ENCODE measurements at places on chromosomes 16 and 17. TPM values are rescaled to one million over a fixed set of nuclear protein-coding genes. Genes with fewer than 3 reads are reported as not detected.

DNA sequence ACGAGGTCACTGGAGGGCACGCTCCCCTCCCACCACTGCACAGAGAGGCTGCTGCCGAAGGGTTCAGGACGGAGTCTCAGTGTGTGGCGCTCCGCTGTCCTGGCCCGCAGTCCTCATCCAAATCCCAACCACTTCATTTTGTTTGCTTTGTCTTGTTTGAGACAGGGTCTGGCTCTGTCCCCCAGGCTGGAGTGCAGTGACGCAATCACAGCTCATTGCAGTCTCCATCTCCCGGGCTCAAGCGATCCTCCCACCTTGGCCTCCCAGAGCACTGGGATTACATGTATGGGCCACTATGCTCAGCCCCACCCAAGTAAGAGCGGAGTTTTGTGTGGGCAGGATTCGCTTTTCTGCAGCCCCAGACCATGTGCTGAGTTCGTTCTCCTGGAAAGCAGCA is 12.7 kb downstream of the UNKL start:
- no peak for DNase-seq
- H3K27me3 ChIP-seq: peaks cover 8% of the 10 kb centered on the region
- no peaks in the 10 kb centered on the region for H3K4me1 ChIP-seq
- no peak overlapping the region for H3K4me3 ChIP-seq

Gene KRTAP9-4
- total RNA-seq: not detected

DNA sequence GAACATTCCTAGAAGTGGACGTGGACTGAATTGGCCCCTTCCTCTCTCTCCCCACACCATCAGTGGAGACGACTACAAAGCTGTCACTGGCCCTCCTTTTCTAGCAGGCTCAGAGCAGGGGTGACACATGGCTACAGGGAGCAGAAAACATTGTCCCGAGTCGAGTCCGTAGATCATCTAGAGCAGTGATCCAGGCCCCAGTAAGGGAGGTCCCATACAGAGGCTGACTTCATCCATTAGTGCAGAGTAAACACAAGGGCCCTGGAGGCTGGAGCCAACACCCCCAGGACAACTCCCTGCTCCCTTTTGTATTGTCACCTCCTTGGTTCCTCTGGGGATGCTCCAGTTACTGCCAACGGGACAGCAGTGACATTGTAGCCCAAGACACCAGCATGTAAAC is 130.7 kb downstream of the CMIP start:
- no peak for DNase-seq
- peaks cover 10% of the 10 kb centered on the region for H3K27me3 ChIP-seq
- H3K4me3 ChIP-seq: no peak overlapping the region
- no peak overlapping the region for H3K27ac ChIP-seq

- H3K27ac ChIP-seq: no peak overlapping the region
- DNase-seq: no peak
- H3K4me3 ChIP-seq: no peak overlapping the region
- peaks cover 50% of the 10 kb centered on the region for H3K36me3 ChIP-seq
Measured at GRCh38 chr16:87723226-87723623, 42.6 kb downstream of the KLHDC4 start.

DNA sequence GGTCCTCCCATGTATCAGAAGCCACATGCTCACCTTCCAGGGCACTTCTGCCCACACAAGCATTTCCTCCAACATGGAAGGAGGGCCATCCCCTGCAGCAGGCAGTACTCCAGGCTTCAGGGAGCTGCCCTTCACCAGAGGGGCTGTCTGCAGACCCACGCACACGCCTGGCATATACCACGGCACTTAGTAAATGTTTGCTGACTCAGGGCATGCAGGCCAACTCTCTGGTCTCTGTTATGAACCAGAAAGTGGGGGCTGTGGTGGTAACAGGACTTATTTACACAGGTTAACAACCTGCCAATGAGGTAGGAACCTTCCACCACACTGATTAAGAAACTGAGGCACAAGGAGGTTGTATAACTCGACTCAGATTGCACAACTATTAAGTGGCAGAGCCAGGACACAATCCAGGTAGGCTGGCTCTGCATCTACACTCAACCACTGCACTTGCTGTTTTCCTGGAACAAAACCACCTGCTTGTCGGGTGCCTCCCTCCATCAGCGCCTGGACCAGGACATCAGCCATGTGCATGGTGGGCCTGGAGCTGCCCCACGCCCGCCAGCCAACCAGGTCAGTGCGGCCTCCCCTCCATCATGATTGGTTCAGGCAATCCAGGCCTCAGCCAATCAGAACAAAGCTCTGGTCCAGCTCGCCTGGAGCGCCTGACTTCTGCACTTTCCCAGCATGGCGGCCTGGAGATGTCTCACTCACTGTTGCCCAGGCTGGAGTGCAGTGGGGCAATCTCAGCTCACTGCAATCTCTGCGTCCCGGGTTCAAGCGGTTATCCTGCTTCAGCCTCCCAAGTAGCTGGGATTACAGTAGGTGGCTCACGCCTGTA is 19.2 kb downstream of the ACTG1 start:
- no peak for DNase-seq
- H3K27ac ChIP-seq: no peak overlapping the region
- peaks cover 9% of the 10 kb centered on the region for H3K4me1 ChIP-seq
- H3K36me3 ChIP-seq: no peaks in the 10 kb centered on the region
- H3K27me3 ChIP-seq: peaks cover 15% of the 10 kb centered on the region
- no peak overlapping the region for H3K4me3 ChIP-seq

Data from endothelial cell (in vitro differentiated cells).